Activated T-helper 1 cell treated with anti-CD3 and anti-CD28 coated beads, Interleukin-2, amount 50 U/mL, for 16 hours (primary cell): ENCODE measurements at places on chromosomes 1 and 21.

GRCh38 chr1:215083383-215083961 lies 935 bp downstream of the KCNK2 start:
- DNase-seq = no peak

GRCh38 chr1:153180556-153180955 lies 22.7 kb upstream of the LELP1 start:
- DNase-seq = no peak

DNA sequence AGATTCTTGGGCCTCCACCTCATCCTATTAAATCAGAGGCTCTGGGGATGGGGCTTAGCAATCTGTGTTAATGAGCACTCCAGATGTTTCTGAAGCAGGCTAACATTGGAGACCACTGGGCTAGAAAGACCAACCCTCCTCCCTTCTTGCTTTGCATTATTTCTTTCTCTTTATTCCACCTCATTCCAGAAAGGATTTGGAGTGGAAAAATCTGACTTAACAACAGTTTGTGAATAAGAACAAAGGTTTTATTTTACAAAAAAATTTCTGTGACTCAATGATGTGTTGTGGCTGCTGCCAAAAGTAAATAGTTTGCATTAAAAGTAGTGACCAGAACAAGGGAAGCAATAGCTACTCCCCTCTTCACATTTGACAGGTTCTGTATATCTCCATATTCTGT lies 79.4 kb downstream of the TGFB2 start:
- no peak for DNase-seq

DNA sequence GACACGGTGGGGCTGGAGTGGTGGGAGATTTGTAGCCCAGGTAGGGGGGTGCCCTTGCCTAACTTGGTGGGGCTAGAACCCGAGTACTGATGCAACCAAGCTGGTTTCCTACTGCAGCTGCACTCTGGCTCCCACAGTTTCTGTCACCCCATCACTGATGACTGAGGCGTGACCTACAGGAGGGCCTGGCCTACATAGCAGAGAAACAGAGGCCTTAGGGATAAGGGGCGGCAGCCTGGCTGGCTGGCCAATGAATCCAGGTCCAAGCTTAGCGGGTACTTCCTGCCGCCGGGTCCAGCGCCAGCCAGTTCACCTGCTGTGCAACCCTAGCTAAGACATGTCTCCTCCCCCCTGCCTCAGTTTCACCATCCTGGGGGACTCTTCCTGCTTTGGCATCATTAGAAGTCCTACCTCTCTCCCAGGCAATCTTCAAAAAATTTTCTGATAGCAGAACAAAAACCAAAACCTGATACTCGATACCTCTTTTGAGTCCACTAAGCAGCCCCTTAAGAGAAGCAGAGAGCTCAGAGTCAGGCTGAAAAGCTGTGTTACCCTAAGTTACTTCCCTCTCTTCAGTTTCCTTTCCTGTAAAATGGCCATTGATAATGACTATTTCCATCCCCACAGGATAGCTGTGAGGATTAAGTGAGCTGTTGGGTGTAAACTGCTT lies 27.3 kb upstream of the RNF19B start:
- DNase-seq = no peak

- DNase-seq = no peak
Measured at GRCh38 chr1:119960501-119960900, 64.2 kb upstream of the ADAM30 start.

- DNase-seq = no peak
Measured at GRCh38 chr1:12180315-12180714, 13.5 kb downstream of the TNFRSF1B start.

GRCh38 chr1:225746361-225747179 lies 31.1 kb upstream of the SRP9 start:
- no peak for DNase-seq

- DNase-seq = no peak
Measured at GRCh38 chr1:159737238-159737916, 23.0 kb upstream of the CRP start.

DNA sequence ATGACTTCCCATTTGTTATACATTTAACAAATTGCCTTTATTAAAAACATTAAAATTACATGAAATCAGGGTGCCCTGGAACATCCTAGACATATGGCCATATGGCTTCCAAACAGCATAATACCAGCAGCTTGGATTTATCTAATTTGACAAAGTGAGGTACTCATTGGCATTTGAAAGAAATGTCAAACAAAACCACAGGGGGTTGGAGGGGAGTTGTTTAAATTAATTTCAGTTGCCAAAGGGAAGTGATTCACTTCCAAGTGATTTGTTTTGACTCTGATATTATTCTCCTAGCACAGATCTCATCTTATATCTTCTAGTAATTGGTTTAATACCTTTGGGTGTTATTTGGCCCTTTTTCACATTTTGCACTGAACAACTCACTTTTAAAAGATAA lies 24.5 kb upstream of the POU2F1 start:
- no peak for DNase-seq

DNA sequence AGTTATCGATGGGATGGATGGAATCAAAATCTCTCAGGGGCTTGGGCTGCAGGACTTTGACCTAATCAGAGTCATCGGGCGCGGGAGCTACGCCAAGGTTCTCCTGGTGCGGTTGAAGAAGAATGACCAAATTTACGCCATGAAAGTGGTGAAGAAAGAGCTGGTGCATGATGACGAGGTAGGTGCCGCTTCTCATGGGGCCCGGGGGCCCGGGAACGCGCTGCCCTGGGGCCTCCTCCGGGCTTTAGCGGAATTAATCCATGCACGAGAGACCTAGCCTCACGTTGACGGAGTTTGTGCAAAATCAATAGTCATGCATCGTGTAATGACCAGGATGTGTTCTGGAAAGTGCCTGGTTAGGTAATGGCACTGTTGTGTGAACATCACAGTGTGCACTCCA lies 43.8 kb downstream of the FAAP20 start:
- no peak for DNase-seq

GRCh38 chr1:151491641-151492040 lies 19.5 kb upstream of the CGN start:
- DNase-seq = no peak

- no peak for DNase-seq
Measured at GRCh38 chr1:96253246-96254035, 468.1 kb upstream of the PTBP2 start.

GRCh38 chr1:118214866-118215265 lies 29.8 kb upstream of the SPAG17 start:
- no peak for DNase-seq

GRCh38 chr1:39301606-39302005 lies 97.1 kb downstream of the MACF1 start:
- DNase-seq = no peak

GRCh38 chr1:17873007-17873675 lies 118.0 kb downstream of the ACTL8 start:
- DNase-seq = no peak

- no peak for DNase-seq
Measured at GRCh38 chr1:208218237-208219097, 25.7 kb downstream of the PLXNA2 start.

GRCh38 chr1:111596499-111596898 lies 23.1 kb upstream of the RAP1A start:
- no peak for DNase-seq

DNA sequence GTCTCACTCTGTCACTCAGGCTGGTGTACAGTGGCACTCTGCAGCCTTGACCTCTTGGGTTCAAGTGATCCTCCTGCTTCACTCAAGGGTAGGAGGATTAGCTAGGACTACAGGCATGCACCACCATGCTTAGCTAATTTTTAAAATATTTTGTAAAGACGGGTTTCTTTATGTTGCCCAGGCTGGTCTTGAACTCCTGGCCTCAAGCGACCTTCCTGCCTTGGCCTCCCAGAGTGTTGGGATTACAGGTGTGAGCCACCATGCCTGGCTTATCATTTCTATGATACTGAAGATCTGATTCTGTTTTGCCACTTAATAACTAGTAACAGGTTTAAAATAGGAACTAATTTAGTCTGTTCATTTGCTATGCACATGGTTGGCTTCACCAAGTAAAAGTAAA lies 33.6 kb downstream of the GNAI3 start:
- no peak for DNase-seq

- DNase-seq = no peak
Measured at GRCh38 chr1:17662786-17663185, 92.3 kb upstream of the ACTL8 start.

DNA sequence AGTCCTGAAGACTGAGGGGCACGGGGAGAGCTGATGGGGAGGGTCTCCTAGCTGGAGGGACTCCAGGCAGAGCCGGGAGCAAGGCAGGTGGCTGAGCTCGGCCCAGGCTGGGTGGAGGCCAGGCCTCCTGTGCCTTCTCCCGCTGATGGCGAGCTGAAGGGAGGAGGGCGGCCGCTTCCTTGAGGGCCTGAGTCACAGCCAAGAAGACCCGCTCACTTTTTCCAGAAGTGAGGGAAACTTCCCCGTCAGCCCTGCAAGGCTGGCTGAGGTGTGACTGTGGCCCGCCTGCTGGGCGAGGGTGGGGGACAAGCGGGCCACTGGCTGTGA lies 1.7 kb upstream of the VWA1 start:
- DNase-seq = no peak

DNA sequence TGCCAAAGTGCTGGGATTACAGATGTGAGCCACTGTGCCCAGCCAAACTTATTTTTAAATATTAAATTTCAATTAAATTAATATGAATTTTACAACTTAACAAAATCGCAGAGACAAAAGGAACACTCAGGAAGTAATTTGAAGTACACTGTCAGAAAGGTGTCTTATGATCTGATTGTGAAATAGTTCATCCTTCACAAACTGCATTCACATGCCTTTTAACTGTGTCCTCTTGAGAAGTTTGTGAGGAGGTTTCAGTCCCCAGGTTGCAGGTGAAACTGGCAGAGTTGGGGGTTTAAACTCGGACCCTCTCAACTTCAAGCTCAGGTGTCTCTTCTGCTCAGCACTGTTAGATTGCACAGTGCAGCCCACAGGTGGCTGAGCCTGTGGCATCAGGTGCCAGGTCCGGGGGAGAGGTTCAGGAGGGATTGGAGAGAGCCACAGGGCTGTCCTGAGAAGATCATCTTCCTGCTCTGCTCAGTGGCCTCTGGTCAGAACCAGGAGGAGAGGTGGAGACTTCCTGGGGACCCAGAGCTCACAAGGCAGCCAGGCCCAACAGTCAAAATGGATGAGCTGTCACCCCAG lies 152.3 kb upstream of the RAB4A start:
- DNase-seq = no peak

- DNase-seq = no peak
Measured at GRCh38 chr1:94154989-94155388, 34.0 kb upstream of the ABCA4 start.

- no peak for DNase-seq
Measured at GRCh38 chr1:111275780-111276433, 14.7 kb upstream of the CHIA start.

DNA sequence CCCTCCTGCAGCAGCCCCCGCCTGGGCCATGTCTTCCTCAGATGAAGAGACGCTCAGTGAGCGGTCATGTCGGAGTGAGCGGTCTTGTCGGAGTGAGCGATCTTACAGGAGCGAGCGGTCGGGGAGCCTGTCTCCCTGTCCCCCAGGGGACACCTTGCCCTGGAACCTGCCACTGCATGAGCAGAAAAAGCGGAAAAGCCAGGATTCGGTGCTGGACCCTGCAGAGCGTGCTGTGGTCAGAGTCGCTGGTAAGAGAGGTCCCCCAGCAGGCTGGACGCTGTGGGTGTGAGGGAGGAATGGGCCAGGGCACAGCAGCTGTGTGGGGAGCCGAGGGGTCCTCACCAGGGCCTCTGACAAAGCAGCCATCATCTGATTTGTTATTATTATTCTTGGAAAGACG lies 58.0 kb downstream of the NDUFS5 start:
- DNase-seq = no peak

DNA sequence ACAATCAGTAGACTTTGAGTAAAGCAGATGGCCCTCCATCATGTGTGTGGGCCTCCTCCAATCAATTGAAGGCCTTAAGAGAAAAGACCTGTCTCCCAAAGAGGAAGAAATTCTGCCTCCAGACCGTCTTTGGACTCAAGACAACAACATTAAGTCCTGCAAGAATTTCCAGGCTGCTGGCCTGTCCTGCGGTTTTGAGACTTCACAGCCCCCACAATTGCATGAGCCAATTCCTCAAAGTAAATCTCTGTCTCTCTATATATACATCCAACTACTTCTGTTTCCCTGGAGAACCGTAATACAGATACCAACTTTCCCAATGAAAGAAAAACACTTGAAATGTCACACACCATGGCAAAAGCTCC lies 16.4 kb downstream of the REG4 start:
- no peak for DNase-seq

DNA sequence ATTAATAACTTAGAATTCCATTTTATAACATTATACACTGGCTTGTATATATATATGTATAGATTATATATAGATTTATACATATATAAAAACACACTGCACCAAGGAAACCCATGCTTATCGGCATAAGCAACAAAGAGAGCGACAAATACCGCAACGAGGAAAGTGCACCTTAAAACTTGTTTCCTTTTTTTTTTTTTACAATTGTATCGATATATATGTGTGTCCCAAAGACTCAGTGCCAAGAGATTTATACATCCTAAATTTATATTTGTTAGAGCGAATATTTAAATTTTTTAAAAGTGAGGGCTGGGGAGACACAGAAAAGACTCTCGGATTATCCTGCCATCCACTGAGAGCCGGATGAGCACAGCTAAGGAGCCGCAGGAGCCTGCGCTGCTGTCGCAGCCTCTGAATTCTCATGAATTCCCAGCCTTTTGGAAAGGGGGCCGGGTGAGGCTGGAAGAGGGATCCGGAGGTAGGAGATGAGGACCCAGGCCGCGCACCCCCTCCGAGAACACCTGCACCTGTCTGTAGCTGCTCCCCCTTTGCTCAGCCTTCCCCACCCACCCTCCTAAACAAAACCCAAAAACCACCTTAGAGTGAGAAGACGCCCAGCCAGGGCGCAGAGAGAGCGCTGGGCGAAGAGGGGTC lies 5.2 kb downstream of the DMRTA2 start:
- DNase-seq = no peak

DNA sequence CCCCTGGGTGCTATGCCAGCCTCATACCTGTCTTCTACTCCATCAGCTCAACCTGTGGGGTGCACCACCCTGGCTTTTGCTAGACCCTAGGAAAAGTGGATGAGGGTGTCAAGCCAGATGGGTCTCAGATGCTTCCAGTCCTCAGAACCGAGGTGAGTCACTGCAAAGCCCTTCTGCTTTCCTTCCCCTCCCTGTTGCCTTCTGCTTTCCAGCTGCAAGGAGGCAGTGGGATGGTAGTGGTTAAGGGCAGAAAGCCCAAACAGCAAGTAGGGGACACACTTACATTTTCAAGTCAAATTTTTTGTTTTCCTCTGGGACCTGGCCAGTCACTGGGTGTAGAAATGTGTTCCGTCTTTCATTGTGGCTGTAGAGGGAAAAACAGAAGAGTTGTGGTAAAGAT lies 60.7 kb upstream of the GOLT1A start:
- no peak for DNase-seq

- no peak for DNase-seq
Measured at GRCh38 chr1:152220166-152221163, 3.5 kb downstream of the HRNR start.

DNA sequence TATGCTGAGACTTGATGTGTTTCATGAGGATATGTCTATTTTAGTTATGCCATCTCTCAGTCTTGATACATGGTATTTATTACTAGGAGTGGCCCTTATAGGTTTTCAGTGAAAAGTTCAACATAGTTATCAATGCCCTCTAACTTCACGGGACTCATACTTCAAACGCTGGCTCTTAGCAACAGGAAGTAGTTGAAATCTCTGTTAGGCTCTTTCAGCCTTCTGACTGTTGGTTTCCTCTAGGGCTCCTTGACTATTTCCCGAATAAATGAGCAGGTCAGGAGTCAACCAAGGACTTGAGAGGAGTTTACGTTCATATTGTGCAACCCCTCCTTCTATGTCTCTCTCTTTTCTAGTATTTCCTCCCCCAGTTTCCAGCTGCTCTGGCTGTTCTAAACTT lies 141.8 kb downstream of the RGS7 start:
- DNase-seq = no peak
